ACHN (cell line): ENCODE measurements at places on chromosomes 11 and 22.

DNA sequence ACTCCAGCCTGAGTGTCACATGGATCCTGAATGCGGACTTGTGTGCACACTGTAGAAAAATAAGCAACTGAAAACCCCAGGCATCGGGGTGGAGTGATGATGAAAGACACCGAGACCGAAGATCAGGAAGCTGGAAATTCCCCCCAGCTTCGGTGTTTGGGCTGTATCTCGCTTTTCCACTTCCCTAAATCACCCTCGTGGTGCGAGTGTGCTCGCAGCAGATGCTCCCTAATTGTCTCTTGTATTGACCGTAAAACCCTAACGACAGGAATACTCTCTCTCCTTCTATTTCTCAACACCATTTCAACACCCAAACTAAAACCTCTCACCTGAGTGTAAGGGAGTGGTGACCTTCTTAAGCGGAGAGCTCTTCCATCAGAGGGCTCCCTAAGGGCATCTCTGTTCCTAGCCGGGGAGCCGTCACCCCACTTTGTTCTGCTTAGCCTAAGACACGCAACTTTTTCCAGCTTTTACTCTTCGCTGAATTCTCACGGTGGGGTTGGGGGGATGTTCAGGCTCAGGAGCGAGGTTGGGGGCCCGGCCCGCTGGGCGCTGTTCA is 635 bp upstream of the GRK3 start:
- no peak for DNase-seq

- no peak for DNase-seq
Measured at GRCh38 chr11:21421711-21422329, 752.4 kb downstream of the NELL1 start.

- DNase-seq, result peak; percentile 44
Measured at GRCh38 chr22:20803696-20804324, 29.9 kb downstream of the SERPIND1 start.

DNA sequence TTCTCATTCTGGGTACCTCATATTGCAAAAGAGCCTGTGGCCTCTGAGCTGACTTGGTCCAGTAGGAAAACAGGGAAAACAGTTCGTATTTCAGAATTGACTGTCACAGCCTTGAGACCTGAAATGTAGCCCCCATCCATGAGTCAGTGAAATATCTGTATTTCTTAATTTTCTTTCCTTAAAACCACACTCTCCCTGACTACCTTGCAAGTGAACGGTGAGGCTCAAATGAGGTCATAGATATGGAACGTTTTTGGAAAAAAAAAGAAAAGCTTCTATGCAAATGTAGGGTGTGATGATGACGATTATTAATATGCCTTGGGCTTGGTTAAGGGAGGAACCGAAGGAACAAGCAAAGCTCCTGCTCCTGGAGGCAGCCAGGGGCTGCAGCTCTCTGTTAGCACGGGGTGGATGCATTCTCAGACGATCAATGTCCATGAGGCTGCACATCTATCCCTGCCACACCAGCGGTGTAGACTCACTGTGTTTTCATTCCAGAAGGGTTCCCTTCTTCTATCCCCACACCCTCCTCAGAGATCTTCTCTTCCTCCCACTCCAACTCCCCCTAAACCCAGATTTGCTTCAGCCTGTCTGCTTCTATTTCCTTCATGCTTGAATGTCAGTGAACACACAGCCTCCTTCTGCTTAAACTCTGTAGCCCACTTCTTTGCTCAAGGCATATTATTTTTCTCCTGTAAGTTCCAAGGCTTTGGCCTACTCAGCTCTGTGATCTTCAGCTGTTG is 29.2 kb upstream of the SCN3B start:
- no peak for DNase-seq

DNA sequence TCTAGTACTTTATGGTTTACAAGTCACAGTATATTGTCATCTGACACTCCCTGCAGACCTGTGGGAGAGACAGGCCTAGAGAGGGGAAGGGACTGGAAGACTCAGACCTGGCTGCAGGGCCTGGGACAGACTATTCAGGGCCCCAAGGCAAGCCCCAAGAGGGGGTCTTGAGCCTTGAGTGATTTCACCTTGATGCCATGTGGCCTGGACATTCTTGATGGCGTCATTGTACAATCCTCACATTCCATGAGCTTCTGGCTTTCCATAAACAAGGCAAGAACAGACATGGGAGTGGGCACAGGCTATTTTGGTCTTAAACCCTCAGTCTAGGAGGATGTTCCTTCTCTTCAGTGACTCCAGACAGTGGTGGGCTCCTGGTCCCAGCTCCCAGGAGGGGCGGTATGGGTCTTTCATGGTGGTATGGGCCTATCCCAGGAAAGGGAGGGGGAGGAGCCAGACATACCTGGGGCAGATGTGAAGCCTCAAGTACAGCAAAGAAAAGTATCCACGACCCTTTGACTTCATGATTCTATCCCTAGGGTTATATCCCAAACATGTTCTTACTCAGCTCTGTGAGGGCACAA is 1.8 kb upstream of the TBC1D10A start:
- no peak for DNase-seq

GRCh38 chr11:15275141-15275540 is 160.4 kb downstream of the INSC start:
- no peak for DNase-seq

DNA sequence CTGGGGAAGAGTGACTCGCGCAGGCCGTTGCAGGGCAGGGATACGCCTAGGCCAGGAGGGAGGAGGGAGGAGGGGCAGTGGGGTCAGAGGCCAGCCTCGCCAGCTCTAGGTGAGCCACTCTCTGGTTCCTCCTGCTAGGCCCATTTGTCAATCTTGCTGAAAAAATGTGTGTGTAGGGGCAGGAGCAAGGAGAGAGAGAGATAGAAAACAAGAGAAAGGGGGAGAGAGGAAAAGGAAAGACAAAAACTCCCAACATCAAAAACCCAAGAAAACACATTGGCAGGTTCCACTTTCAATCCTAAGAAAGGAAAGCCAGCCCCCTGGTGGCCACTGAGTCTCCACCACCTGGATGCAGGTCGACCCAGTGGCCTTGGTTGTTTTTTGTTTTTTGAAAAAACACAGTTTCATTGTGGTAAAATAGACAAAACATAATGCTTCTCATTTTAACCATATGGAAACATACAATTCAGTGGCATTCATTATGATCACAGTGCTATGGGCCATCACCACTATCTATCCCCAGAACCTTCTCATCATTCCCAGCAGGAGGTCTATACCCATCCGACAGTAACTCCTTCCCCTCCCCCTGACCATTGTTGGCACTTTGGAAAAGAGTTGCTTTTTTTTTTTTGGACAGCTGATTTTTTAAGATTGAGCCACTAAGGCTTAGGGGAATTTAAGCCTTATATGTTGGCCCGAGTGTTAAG is 10.9 kb downstream of the OMP start:
- DNase-seq, result peak; percentile 45

- DNase-seq, result no peak
Measured at GRCh38 chr11:115530752-115531151, 26.5 kb upstream of the CADM1 start.

DNA sequence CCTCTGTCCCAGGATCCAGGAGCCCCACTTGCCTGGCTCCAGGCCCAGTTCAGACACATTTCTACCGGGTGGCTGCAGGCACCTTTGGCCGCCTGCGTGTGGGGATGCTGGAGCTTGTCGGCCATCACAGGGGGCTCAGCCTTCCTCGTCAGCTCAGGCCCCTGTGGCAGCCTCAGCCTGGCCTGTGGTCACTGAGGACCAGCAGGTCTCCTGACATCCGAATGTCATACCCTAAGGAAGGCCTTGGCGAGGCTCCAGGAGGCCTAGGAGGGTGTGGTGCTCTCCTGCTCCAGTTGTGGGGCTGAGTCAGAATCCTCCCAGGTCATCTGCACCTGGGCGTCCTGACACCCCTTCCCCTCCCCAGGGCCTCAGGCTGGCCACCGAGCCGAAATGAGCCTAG is 14.9 kb upstream of the SOX10 start:
- DNase-seq, result no peak

- DNase-seq, result peak; percentile 29
Measured at GRCh38 chr11:8807544-8808225, 103.3 kb upstream of the AKIP1 start.

DNA sequence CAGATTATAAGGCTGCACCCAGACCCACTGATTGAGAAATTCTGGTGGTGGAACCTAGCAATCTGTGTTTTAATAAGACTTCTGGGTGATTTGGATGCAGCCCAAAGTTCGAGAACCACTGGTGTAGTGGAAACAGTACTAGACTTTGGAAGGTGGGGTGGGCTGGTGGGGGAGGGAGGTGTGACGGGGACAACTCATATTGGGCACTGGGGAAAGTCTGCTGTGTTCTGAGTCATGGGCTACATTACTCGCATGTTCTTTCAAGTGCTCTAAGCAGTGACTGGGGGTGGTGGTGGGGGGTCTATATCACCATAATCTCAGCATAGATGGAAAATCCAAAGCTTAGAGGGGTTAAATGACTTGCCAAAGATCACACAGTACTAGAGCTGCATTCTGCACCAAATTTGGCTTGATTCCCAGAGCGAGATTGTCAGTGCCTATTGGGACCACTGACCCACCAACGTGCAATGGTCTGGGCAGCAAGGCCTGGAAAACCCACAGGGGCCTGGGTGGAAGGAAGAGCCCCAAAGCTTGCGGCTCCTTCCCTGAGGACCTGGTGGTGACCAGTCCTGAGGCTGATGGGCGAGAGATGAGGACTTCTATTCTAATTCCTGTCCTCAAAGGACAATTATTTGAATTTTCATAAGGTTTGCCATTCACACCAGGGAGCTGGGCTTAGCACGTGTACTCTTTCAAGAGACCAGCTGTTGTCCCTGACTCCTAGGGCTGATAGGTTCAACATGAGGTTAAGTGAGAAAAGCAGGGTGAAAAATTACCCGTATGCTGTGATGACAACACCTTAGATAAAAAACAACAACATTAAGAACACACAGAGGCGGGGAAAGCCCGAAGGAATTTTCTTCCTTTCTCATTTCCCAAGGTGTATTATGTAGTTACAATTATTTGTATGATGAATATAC is 77.5 kb upstream of the NARS2 start:
- DNase-seq, result no peak

GRCh38 chr11:93757924-93758865 is 16.7 kb downstream of the C11orf54 start:
- no peak for DNase-seq

- DNase-seq, result peak; percentile 39
Measured at GRCh38 chr11:68436985-68437926, 23.3 kb upstream of the PPP6R3 start.

GRCh38 chr11:6737872-6738466 is 33.8 kb downstream of the OR2AG2 start:
- DNase-seq, result peak; percentile 57

DNA sequence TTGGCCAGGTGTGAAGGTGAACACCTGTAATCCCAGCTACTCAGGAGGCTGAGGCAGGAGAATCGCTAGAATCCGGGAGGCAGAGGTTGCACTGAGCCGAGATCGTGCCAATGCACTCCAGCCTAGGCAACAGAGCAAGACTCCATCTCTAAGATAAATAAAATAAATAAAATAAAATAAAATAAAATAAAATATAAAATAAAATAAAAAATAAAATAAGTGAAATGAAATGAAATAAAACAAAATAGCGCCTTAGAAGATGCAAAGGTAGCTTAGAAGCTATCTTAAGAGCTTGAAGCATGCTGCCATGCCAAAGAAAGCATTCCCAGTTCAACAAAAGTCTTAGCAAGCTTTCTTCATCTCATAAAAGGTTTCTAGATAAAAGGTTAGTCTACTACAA is 6.9 kb upstream of the APOBEC3C start:
- DNase-seq, result no peak

DNA sequence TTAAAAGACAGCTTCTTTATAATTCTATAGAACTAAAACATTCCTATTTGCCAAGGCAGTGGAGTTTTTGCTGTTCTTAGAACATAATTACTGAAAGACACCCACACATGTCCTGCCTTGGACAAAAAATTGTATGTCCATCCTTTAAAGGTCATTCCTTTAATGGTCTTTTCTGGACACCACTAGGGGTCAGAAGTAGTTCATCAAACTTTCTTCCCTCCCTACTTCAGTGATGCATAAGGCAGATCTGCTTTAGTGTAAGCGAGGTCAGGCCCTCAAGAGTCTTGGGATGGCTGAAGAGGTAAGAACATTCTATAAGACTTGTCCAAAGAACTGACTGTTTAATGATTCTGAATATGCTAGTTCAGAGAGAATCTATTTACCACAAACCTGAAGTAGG is 4.3 kb upstream of the OR51V1 start:
- peak; percentile 66 for DNase-seq

GRCh38 chr11:135033540-135033939 is 621.5 kb upstream of the B3GAT1 start:
- peak; percentile 7 for DNase-seq

- DNase-seq, result no peak
Measured at GRCh38 chr11:1237128-1237580, 14.3 kb downstream of the MUC5B start.

DNA sequence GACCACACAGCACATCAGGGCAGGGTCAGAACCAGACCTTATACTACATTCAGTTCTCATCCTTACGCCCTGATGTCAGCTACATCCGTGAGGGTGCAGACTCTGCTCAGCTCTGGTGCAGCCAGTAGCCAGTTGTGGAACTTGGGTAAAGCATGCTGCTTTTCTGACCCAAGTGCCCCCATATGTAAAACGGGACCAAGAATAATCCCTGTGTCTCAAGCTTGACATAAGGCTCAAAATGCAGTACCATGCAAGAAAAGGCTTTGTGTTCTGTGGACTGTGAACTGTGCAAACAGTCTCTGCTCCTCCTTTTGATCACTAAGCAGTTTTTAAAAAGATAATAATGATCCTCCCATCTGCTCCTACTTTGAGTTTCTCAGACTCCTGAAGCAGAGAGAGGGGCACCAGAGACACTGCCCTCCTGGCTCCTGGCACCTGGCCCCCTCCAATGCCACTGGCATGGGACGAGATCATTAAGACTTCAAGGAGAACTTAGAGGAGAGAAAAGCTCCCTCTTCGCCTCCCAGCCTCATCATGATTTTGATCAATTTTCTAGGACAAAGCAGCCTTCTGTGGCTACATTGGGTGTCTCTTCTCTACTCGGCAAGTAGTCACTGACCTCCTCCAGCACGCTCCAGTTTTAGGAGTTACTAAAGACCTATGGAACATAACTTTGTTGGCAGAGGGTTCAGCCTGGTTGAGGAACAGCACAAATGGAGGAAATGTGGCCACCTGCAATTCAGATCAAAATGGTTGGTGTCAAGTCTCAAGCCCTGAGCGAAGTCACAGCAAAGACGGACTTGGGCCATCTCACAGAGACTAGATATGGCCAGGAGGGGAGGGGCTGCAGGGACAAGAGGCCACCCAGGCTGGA is 23.9 kb downstream of the IL10RA start:
- DNase-seq, result no peak

DNA sequence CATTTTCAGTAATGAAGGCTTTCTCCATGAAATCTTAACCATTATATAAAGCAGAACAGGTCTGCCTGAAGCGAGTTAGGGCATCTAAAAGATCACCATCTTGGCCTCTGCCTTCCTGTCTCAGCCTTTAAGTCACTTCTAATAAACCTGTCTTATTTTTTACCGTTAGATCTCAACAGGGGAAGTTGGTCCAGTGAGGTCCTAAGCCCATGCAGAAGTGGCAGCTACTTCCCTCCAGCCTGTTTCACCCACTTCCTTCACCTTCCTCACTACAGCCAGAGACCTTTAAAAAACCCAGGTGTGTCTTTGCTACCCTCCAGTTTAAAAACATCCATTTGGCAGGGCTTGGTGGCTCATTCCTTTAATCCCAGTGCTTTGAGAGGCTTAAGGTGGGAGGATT is 14.1 kb upstream of the LIPT2 start:
- DNase-seq, result no peak
